ENCODE measurements at places on chromosomes 11 and 22. TPM values are rescaled to one million over a fixed set of nuclear protein-coding genes. Genes with fewer than 3 reads are reported as not detected.

DNA sequence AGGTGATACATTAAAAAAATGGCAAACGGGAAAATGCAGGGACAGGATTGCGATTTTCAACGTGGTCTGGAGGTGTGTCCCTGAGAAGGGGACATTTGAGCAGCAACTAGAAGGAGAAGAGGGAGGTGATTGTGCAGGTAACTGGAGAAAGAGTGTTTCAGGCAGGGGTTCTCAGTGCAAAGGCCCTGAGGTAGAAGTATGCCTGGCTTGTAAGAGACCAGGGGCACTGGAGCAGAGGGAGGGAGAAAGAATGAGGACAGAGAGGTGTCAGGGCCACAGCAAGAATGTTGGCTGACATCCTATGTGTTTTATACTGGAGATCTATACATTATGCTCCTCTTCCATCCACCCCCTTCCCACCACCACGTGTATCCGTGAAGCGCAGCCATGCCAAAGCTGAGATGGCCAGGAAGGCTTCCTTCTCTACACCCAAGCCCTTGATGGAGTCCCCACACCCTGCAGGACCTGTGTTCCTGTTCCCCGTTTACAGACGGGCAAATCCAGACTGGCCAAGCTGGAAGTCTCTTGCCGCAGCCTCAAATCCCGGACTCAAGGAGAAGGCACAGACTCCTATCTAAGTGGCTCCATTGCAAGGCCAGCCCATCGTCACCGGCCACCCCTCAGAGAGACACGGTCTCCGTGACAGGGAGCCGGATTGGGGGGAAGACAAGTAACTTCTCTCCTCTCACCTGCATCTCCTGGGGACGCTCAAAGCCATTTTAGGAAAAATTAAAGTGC lies 416.1 kb downstream of the MN1 start:
- H3K4me1 ChIP-seq: no peaks in the 10 kb centered on the region
- DNase-seq: no peak
- H3K4me3 ChIP-seq: no peak overlapping the region
- no peak overlapping the region for H3K27ac ChIP-seq
- H3K36me3 ChIP-seq: no peaks in the 10 kb centered on the region
- no peaks in the 10 kb centered on the region for H3K27me3 ChIP-seq

SCARF2 gene
- total RNA-seq: 2.6 TPM

OR51A7 gene
- total RNA-seq: not detected

POTEH gene
- total RNA-seq: not detected

PAX6 gene
- total RNA-seq: not detected
